ENCODE measurements at places on chromosomes 3 and 15.

DNA sequence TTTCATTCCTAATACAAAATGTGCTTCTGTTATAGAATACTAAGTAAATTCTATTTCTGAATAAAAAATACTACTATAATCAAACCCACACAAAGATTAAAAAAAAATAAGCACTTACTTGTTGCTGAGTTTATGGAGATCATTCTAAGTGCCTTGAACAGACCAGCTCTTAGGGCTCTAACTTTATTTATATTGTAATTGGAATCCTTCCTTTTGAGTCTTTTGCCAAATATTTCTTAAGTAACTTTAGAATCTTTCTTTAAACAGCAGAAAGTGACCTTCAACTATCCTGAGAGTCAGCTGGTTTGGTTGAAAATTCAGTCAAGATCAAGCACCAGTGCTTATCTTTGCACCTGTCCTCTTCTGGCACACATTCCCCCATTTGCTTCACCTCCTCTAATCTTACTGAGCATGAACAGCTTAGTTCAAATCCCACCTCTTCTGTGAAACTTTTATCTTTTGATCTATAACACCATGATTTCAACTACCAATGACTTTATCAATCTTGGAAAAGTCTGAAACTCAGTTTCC is 149.3 kb downstream of the VPS13C start:
- DNase-seq = no peak

GRCh38 chr3:127799476-127800222 is 22.7 kb downstream of the MGLL start:
- DNase-seq = no peak

DNA sequence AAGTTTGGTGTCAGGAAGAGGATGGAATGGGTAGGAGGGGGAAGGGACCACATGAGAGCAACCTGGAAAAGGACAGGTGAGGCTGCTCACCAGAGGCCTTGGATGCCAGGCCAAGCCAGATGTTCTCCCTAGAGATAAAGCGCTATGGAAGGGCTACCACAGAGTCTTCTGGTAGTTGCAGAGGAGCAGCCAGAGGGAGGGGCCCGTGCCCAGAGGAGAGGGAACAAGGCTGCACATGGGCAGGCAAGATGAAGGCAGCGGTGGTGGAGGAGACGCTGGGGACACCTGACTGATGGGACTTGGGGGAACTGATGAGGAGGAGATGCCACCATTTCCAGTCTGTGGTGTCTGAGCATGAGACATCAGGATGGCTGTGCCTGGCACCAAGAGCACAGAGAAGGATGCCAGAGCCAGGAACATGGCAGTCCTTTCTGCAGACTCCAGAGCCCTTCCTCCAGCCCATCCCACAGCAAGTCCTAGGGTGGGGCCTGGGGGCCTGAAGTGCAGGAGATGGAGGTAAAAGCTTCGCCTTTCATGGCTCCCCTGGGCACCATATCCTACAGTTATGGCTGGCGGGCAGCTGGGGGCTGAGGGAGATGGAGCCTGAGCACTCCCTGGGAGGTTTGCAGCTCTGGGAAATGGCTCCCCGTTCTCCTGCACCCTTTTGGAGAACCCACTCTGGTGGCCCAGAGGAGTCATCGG is 103.0 kb downstream of the ETFA start:
- no peak for DNase-seq

GRCh38 chr3:60742606-60743145 is 508.6 kb downstream of the FHIT start:
- DNase-seq = no peak

DNA sequence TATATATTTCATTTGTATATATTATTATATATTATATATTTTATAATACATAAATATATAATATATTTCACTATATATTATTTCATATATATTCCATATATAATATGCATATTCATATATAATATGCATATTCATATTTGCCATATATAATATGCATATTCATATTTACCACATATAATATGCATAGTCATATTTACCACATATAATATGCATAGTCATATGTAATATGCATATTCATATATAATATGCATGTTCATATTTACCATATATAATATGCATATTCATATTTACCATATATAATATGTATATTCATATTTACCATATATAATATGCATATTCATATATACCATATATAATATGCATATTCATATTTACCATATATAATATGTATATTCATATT is 51.2 kb upstream of the GATA2 start:
- no peak for DNase-seq

- DNase-seq = no peak
Observed at GRCh38 chr15:38714309-38715072, 149.9 kb upstream of the RASGRP1 start.

DNA sequence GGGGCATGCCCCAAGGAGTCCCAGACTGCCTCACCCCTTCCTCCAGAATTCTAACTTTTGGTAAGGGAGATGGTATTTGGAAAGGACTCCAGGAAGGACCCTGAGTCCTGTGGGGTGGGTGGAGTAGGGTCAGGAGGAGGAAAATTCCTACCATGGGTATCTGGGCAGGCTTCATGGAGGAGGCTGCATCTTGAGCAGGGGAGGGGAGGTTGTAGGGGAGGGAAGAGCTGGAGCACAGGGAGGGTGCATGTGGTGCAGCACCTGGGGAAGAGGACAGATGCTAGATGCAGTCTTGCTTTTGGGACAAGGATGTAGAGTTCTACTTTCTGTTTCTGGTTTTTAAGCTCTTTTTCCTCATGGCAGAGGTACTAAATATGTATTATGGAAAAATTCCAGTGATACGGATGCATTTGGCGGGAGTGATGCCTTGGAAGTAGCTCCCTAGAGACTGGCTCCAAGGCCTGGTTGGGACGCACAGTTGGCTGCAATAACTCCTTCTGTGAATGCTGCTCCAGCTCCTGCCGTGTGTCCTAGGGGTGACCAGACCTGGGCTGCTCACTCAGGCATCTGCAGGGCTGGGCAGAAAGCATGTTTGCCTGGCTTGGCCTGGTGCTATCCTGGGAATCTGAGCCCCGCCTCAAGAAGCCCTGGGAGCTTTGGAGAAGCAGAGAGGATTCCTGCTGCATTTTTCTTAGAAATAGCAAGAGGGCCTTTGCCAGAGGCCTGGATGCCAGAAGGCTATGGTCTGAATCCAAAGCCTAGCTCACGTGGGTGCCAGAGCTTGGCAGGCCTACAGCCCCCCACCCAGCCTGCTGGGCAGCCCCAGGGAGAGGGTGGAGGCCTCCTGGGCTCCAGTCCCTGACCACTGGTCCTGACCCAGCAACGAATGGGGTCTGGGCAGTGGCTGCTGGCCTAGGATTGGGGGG is 10.1 kb downstream of the SEMA3F start:
- no peak for DNase-seq

DNA sequence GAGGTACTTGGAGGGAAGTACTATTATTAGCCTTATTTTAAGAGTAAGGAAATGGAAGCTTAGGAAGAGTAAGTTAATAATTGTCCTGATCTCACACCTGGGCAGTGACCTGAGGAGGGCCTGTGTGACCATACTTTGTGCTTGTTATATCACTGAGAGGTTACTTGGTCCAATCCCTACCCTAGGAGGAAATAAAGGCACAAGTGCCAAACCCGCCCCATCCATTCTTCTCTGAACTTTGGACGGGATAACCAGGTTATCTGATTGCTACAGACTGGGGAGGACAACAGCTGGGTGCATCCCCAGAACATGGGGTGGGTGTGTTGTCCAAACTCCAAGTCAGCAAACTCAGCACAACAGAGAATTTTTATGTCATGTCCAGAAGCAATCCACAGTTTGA is 77.7 kb upstream of the NR2E3 start:
- no peak for DNase-seq

DNA sequence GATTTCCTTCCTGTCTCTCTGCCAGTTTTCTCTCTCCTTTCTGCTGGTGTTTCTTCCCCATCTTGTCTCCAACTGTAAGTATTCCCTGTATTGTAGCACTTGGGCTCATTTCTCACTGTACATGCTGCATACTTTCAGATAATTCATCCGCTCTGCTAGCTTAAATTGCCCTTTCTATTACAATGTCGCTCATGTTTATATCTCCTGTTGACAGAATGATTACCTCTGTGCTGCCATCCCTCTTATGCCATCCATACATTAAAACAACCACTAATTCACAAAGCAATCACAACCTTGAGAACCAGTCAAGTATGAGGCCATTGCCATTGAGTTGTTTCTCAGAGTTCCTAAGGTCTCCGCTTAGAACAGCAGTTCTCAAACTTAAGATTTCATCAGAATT is 107.5 kb upstream of the SOX2 start:
- DNase-seq = no peak

DNA sequence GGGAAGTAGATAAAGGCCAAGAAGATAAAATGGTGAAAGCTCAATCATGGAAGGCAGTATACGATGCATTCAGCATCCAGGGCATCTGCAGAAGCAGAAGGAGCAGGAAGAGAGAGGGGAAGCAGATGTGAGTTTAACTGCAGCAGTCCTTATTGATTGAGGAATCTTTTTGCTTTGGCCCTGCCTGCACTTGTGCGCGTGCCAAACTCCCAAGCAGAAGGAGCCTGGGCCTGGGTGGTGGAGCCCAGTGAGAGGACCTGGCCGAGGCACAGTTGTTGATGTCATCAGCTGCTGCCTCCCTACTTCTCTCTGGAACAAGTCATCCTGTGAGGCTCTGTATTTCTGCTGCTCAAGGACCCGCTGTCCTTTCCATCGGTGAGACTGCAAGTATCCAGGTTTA is 65.5 kb upstream of the ROPN1 start:
- no peak for DNase-seq

DNA sequence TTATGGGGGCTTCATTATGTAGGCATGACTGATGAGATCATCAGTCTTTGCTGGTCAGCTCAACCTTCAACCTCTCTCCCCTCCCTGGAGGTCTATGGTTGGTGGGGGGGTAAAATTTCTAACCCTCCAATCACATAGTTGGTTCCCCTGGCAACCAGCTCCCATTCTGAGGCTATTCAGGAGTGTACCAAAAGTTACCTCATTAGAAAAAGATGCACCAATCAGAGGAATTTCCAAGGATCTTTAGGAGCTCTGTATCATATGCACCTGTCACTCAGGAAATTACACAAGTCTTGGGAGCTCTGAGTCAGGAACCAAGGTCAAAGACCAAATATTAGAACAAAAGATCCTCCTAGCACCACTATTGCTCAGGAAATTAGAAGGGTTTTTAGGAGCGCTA is 21.4 kb upstream of the LEO1 start:
- DNase-seq = no peak

- DNase-seq = no peak
Observed at GRCh38 chr15:35427091-35427490, 118.9 kb downstream of the DPH6 start.

DNA sequence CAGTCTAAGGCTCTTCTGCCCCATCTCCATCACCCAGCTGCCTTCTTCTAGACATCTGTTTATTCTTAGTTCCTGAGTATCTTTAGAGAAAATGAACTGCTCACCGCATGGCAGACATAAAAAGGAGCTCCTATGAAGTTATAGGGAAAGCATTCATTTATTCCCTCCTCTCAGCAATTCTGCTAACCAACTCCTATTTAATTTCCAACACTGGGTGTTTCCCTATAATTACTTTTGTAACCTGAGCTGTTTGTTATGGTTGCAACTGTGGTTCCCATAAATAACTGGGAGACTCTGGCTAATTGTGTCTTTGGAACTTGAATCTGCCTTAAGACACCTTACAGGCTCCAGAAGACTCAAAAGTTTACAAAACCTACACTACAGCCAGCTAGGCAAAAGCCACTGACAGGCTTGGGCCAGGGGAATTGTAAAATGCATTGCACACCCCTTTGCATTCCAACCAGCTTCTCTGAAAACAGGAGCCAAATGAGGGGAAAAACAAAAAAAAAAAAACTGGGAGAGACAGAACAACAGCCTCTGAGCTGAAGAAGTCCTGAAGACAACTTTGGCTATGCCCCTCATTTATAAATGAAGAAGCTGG is 231.5 kb upstream of the FEZF2 start:
- no peak for DNase-seq

- no peak for DNase-seq
Observed at GRCh38 chr3:61559136-61559731, 2.1 kb upstream of the PTPRG start.

DNA sequence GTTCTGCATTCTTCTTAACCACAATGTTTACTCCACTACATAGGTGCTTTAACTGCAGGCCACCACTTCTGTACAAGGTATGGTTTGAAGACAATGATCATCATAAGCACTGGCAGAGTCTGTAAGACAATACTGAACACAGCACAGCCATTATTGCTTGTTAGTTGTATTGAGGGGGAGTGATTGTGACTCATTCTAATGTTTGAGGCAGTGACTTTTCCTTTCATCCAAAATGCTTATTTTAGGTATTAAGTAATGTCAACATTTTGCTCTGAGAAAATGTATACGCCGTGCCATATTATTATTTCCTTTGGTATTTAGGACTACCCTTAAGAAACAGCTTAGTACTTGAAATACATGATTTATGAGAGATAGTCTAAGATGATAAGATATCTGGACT is 618.2 kb upstream of the ZNF717 start:
- DNase-seq = no peak

GRCh38 chr3:28623106-28623505 is 274.5 kb upstream of the AZI2 start:
- DNase-seq = no peak

- no peak for DNase-seq
Observed at GRCh38 chr3:71125738-71126137, 457.8 kb downstream of the FOXP1 start.

GRCh38 chr15:67940324-67940719 is 100.5 kb upstream of the RNU6-1 start:
- DNase-seq = no peak

DNA sequence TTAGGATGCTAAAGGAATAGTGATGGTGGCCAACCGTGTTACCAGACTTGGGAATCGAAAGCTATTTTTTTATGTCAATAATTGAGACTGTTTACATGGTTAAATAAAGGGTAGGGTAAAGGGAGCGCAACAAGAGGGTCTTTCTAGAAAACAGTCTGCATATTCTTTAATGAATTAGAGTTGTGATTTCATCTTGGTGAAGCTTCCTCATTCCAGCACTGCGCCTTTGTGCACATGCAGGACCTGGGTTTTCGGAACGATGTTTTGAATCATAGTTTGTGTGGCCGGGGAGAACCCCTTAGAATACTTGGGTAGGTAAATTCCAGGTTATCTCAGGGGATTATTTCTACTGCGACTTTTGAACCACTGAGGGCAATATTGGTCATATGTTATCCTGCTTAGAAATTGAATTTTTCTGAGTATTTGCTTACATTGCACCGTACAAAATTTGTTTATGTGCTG is 1.3 kb downstream of the PIK3CA start:
- peak; percentile 53 for DNase-seq

DNA sequence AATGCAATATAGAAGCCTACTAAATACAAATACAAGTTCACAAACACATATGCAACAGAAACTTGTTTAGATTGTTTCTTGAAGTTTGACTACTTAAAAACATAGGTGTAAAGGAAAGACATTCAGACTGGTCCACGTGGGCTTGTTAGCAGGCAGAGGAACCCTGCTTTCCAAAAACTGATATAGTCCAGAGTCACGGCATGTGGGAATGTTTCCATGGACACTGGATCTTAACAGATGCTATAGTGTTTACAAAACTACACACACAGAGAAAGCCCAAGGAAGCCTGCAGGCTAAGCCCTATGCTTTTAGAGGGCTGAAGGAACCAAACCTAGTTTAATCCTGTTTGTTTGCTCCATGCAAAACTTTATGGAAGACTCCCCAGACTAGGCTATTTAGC is 45.2 kb upstream of the LRRC58 start:
- DNase-seq = no peak
